ENCODE measurements at places on chromosomes 4 and X. TPM values are rescaled to one million over a fixed set of nuclear protein-coding genes. Genes with fewer than 3 reads are reported as not detected.

Gene CXCL1
- 1.5 TPM for total RNA-seq

Gene G3BP2
- 122 TPM for total RNA-seq

Gene XAGE1B
- total RNA-seq: not detected

Gene ARHGAP10
- total RNA-seq: 41.0 TPM

Gene POF1B
- total RNA-seq: not detected

Gene CCNA2
- 0.94 TPM for total RNA-seq

Gene SUPT20HL1
- 0.09 TPM for total RNA-seq

Gene PDE6B
- 0.63 TPM for total RNA-seq

Gene DCHS2
- total RNA-seq: 0.09 TPM

Gene PPA2
- total RNA-seq: 61.6 TPM

Gene GAGE2A
- not detected for total RNA-seq

Gene PRIMPOL
- 8.2 TPM for total RNA-seq

Gene TXK
- total RNA-seq: 0.16 TPM

Gene ELOVL6
- 8.8 TPM for total RNA-seq

Gene PRDM5
- total RNA-seq: 15.4 TPM

Gene IDH3G
- 72.8 TPM for total RNA-seq

Gene SRPX
- 329 TPM for total RNA-seq

Gene TMSB15C
- total RNA-seq: 2.0 TPM

Gene DHX15
- 106 TPM for total RNA-seq

Gene SHISA3
- total RNA-seq: 0.32 TPM

Gene THOC2
- 30.7 TPM for total RNA-seq

Gene ANK2
- total RNA-seq: 284 TPM

Gene SPON2
- total RNA-seq: 703 TPM

Gene FHL1
- total RNA-seq: 78.4 TPM

Gene SLC9B1
- 2.2 TPM for total RNA-seq

Gene TMEM31
- not detected for total RNA-seq

Gene PFKFB1
- total RNA-seq: 0.16 TPM

Gene ARSD
- 18.3 TPM for total RNA-seq

Gene HSD17B13
- under 0.01 TPM for total RNA-seq

Gene TMPRSS11B
- not detected for total RNA-seq

Gene LUZP4
- total RNA-seq: not detected

Gene CITED1
- not detected for total RNA-seq

Gene ATRX
- total RNA-seq: 77.3 TPM

Gene PPP2R2C
- total RNA-seq: 0.34 TPM

Gene RAB40A
- 0.16 TPM for total RNA-seq

Gene FANCB
- 3.2 TPM for total RNA-seq

Gene ELF4
- total RNA-seq: 6.1 TPM

All from bronchial smooth muscle cell (primary cell).